ENCODE measurements at places on chromosomes 3 and 15.

- DNase-seq = no peak
These were observed 250.9 kb downstream of the PLCL2 start for GRCh38 chr3:17135696-17136095.

DNA sequence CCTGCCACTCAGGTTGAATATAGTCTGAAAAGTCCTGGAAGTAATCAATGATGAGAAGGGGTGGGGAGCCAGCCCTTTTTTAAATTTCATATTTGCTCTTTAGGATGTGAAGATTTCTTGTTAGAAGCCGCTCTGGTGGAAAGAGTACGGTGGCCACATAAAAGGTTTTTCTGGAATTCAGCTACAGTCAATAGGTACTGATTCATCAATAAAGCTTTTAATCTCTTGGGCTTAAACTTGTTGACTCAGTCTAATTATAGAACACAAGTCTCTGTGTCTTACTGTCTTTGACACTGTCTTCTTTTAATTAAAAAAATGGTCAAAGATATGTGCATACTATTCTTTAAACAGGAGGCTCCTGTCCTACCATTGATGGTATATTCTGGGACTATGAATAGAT, 99.9 kb upstream of the TP63 start:
- DNase-seq = no peak

DNA sequence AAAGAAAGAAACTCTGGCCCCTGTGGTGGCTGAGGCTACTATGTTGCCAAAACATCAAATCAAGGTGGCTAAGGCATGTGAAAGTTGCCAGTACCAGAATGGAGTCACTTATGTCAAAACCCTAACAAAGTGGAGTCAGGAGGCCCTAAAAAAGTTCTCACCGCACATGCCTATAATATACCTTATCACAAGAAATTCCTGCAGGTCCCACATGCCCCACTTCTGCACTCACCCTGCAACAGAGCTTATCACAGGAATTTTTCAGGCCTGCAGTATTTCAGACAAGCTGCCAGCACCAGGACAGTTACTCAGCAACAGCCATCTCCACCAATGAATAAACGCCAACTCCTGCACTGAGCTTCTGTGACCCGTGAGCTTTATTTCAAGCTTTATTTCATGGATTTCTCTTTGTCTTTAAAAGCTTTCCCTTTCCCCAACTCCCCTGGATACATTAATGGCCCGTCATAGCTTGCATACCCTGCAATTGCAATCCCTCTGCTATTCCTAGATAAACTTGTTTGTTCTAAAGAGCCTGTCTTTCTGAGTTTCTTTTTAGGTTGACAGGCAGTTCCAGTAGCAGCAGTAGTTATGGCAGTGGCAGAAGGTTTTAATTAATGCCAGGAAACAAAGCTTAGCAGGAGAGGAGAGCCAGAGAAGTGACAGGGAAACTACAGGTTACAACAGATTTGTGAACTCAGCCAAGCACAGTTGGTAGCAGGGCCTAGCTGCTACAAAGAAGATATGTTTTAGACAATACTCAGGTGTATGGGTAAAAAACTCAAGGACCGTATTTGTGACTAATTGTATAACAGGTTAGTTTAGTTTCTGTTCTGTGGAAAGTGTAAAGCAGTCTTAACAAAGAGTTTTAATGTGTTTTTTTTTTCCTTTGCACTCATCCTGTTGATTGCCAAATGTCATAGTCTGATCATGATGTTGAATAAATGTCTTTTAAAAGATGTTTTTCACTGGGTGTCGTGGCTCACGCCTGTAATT, 15.9 kb upstream of the TMEM42 start:
- DNase-seq = no peak

- no peak for DNase-seq
These were observed 479.8 kb downstream of the SHQ1 start for GRCh38 chr3:72368331-72368975.

GRCh38 chr3:52528586-52529375, 4.9 kb downstream of the NT5DC2 start:
- no peak for DNase-seq

DNA sequence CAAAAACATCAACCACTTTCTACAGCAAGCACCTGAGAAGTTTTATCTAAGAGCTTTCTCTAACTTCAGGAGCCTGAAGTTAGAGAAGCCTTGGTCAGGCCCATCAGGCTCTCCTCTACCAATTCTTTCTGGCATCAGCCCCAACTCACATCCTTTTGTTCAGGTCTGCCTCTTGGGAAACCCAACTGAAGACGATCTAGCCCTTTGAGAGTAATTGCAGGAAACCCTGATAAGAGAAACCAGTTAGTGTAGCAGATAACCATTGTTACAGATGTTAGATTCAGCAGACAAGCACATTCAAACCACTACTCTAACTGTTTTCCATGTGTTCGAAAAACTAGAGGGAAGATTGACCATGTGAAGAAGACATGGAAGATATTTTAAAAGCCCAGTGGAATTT, 27.0 kb upstream of the DYNC1LI1 start:
- no peak for DNase-seq

GRCh38 chr3:167976516-167977361, 119.0 kb downstream of the GOLIM4 start:
- no peak for DNase-seq

DNA sequence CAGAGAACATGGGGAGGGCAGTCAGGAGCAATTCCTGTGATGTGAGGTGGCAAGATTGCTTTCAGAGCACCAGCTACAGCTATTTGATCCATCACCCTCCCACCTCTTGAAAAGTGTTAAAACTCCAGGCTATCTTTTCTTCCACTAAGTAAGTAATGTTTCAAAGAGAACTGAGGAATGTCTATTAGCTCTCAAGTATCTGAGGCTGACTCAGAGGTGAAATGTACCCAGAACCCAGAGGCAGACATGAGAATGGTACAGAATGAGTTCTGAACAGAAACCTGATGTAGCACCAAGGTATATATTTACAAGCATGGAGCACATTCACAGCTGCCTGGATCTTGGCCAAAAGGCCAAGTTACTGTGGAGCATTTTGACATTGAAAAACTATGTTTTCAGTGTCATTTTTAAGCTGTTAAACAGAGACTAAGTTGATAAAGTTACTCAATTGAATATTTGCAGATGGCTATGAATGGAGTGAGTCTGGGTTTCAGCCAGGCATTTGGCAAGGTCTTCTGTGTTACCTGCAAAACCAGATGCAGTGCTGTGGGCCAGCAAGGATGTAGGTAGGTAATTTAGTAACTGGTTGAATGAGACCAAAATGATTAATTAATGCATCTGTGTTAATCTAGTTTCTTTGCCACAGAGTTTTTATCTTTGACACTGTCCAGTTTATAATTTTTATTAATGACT, 227.7 kb upstream of the CD96 start:
- no peak for DNase-seq

DNA sequence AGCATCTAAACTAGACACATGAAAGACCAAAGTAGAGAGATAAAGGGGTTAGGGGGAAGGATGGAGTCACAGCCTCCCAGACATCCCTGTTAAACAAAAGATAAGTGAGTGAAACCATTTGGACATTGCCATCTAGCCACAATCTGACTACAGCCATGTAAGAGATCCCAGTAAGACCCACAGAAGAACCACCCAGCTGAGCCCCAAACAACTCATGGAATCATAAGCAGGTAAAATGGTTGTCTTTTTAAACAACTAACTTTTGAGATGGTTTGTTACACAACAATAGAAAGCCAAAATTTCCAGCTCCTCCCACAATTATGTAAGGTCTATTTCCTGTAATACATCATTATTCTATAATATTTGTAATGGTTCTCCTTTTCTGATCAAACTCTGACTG, 437.5 kb downstream of the IGSF11 start:
- DNase-seq = no peak

DNA sequence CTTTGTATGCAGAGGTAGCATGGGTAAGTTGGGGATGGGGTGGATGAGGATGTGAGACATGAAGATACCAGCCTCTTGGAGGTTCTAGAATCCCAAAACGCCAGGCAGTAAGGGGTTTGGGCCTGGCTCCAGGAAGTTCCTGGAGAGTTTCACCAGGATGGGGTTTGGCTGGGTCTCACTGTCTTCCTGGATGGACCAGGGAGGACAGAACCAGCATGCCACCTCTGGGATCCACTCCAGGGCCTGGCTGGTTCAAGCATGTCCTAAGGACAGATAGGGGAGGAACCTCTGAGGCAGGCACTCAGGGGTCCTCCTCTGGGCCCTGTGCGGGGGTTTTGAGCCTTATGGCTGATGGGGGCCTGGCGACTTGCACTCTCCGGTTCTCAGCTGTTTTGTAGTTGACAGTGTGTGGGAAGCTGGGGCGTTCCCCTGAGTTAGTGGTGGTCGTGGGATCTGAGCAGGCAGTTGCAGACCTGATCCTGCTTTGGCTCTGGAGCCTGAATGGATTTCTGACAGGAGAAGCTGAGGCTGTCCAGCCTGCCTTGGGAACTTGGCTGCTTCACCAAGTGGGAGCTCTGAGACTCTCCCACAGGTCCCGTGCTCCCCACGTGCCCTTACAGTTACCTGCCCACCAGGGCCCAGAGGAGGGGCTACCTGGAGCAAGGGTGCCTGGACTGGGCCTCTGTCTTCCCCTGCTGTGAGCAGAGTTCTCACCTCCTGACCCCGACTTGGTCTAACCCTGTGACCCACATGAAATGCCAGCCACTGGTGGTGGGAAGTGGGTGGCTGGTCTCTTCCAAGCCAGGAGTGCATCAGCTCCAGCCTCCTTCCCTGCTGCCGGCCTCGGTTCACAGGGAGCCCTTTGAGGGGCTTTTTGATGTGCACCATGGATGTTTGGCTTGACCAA, 128.4 kb downstream of the EEFSEC start:
- no peak for DNase-seq

- DNase-seq = no peak
These were observed 15.5 kb downstream of the CCR5 start for GRCh38 chr3:46386205-46386604.

GRCh38 chr15:25179673-25180511, 225.1 kb downstream of the SNRPN start:
- DNase-seq = no peak

DNA sequence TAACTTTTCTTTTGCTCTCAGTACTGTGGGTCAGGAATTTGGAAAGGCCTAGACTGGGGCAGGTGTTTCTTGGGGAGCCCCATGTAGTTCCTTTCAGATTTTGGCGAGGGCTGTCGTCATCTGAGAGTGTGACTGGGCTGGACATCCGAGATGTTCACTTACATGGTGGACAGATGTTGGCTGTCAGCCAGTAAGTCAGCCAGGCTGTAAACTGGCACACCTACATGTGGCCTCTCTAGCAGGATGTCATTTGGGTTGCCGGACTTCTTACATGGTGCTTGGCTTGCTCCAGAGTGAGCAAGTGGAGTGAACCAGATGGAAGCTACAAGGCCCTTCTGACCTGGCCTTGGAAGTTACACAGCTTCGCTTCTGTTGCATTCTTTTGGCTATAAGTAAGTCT, 20.7 kb downstream of the TATDN2 start:
- DNase-seq = no peak

GRCh38 chr3:113441051-113441770, at the start of gene CFAP44:
Gene CFAP44 (minus strand): TSS chr3:113441493. CDS start chr3:113433664, 7,829 bp downstream.
- DNase-seq = no peak

- DNase-seq = no peak
These were observed 10.6 kb downstream of the CHCHD4 start for GRCh38 chr3:14113965-14114635.

GRCh38 chr15:95085056-95085455, 853.7 kb downstream of the MCTP2 start:
- no peak for DNase-seq

DNA sequence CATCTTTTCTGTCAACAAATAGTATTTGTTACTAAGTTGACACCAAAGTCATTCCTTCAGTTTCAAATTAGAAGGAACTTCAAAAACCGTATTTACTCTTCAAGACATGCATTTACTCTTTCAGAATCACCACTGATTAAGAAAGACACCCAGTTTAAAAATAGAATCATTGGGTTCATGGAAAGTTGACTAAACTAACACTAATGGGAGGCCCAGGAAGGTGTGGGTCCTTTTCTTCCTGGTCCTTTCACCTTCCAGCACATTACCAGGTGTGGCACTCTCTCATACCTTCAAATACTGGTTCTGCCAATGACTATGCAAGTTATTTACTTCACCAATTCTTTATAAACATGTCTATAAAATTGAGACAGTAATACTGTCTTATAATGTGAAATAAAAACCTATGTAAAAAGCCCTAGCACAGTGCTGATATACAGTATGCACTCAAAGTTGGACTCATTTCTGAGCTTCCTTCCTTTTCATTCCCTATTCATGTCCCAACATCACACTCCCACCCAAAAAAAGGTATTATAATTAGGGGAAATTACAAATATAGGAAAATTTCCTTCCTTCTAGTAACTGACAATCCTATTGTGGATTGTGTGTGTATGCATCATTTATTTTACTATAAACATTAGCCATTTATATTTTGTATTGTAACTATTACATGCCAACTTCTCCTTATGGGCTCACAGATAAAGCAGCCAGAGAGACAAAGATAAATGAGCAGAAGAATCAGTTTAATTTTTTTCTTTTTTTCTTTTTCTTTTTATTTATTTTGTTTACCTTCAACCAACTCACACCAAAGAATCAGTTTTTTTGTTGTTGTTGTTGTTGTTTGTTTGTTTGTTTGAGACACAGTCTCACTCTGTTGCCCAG, 48.9 kb downstream of the LRRFIP2 start:
- DNase-seq = no peak

DNA sequence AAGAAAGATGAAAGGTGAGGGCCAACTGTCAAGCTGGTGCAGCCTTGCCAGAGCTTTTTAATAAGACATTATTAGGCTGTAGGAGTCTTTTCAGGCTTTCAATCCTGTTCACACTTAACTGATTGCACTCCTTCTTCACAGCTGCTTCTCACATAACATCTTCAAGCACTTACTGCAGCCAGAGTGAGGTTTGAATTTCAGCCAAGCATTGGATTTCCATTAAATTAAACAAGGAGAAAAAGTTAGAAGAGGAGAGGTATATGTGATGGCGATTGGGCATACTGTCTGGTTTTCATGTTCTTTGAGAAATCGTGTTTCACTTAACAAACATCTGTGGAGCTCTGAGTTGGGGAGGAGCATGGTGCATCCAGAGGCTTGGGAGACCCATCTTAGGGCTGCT, 392.8 kb upstream of the LRRC3B start:
- DNase-seq = no peak

DNA sequence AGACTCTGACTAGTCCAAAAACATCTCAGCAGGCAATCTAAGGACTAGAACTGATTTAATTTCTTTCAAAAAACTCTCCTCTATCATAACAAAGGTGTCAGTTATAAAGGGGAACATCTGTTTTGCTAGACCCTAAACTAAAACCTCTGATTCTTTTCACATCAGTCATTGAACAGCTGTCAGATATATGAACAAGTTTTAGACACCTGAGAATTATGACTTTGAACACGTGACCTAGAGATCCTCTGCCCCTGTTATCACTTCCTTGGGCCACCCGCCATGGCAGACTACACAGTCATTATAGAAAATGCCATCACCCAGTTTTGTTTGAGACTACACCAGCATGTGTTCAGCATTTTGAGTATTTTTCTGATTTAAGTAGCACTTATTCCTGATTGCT, 282.3 kb upstream of the TBL1XR1 start:
- DNase-seq = no peak

Data from GM12878 (cell line).